Stimulated activated CD8-positive, alpha-beta memory T cell treated with anti-CD3 and anti-CD28 coated beads, Interleukin-2, amount 100 ng/mL, for 1 hour (primary cell): ENCODE measurements at places on chromosomes 2 and 18.

- DNase-seq: no peak
Measured at GRCh38 chr18:14944838-14945237, 196.9 kb downstream of the ANKRD30B start.

DNA sequence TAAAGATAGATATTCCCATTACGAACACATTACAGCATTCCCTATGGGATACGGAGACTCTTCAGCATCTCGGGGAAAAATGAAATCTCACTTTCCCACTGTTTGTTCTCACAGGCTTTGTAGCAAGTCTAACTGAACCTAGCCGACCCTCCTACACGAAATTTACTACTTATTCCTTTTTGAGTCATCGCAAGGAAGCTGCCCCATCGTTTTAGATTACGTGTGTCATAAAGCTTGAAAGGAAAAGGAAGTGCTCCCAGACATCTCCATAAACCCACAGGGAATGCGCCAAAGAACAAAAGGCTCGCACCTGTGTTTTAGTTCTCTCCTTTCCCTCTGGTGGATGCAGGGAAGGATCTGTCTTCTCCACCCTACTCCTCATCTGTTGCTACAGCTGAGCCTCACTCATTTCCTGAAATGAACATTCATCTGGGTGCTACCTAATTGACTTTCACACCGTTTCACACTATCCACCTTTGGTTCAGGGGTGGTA lies 76.2 kb upstream of the STK39 start:
- DNase-seq: no peak

DNA sequence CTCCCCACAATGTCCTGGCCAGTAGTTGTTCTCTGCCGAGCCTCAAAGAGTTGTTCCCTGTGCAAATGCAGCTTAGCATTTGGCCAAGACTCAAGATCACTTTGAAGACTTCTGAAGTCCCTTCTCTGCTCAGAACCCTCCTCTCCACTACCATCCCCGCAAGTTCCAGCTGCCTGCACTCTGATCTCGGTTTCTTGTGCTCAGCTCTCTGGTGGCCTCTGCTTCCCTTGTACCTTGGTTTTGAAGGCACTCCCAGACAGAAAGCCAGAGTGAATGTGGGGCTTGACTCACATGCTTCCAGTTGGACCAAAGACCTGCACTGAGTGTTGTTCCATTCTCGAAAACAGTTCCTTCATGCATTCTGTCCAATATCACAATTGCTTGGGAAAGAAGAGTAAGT lies 28.6 kb downstream of the CRACDL start:
- no peak for DNase-seq

DNA sequence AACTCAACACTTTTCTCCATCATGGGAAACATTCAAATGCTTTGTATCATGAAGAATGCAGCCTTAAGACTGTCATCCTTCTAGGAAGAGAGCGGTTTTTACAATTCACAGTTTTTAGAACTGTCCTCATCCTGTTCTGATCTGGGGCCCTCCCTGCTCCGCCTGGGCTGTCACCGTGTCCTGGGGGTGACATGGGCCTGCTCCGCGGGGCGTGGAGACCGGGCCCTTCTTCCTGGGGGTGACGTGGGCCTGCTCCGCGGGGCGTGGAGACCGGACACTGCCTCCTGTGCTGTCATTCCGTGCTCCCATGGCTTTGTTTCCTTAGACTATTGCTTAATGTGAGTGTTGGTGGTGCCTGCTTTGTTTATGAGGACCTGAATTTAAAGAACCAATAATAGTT lies 122.8 kb downstream of the TMEM18 start:
- DNase-seq: no peak

- no peak for DNase-seq
Measured at GRCh38 chr2:174334781-174335251, at the start of gene SP9. TSS of gene SP9 (plus strand) at chr2:174334954. CDS start at chr2:174335093, 139 bp downstream.

DNA sequence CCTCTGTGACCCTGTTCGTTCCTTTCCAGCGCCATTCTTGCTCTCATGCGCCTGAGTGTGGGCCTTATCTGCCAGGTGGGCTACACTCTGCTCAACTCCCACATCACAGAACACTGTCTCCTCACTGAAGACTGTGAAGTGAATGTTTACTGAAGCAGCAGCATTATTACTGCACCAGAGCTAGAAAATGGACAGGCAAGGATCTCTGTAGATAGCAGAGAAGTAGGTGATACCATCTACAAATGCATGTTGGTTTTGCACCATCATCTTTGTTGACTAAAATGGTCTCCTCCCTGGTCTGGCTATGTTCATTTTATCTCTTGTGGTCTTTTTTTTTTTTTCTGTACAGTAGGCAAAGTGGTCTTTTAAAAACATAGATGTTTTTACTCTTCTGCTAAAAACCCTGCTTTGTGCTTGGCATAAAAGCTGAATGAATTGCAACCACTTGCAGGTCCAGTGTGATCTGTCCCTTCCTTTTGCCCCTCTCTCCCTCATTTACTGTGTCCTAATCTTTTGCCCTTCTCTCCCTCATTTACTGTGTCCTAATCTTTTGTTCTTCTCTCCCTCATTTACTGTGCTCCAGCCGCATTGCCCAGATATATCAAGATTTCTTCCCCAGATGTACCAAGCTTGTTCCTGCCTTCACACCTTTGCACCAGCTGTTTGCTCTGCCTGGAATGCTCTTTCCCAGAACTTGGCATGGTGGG lies 35.4 kb downstream of the BABAM2 start:
- DNase-seq: no peak

DNA sequence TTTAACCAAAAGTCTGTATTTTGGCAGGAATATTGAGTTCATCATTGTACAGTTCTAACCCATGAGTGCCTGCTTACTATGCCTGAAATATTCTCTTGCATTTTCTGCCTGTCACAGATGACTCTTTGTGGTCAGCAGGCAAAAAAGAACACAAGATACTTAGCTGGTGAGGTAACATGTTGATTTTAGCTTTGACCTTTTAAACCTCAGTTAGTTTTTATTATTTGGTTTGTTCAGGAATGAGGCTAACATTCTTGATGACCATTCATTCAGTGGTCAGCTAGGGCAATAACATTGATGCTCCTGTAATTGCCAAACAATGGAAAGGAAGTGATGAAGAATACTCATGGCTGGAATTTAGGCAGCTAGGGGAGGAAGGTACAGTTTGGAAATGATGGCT lies 491.2 kb downstream of the PIK3C3 start:
- DNase-seq: no peak

DNA sequence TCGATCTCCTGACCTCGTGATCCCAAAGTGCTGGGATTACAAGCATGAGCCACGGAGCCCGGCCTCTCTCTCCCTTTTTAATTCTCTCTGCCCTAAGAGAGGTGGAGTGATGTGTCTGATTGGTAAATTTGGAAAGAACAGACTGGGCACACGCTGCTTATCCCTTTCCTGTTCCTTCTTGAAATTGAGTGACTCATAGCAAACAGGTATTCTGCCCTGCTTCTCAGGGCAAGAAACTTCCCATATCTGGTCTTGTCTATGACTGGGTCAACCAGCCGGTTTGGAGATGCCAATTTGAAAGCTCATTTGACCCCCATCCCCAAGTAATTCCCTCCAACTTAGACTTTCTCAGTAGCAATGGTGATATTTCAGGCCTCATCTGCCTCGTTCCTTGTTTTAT lies 15.0 kb downstream of the LYPD1 start:
- no peak for DNase-seq

DNA sequence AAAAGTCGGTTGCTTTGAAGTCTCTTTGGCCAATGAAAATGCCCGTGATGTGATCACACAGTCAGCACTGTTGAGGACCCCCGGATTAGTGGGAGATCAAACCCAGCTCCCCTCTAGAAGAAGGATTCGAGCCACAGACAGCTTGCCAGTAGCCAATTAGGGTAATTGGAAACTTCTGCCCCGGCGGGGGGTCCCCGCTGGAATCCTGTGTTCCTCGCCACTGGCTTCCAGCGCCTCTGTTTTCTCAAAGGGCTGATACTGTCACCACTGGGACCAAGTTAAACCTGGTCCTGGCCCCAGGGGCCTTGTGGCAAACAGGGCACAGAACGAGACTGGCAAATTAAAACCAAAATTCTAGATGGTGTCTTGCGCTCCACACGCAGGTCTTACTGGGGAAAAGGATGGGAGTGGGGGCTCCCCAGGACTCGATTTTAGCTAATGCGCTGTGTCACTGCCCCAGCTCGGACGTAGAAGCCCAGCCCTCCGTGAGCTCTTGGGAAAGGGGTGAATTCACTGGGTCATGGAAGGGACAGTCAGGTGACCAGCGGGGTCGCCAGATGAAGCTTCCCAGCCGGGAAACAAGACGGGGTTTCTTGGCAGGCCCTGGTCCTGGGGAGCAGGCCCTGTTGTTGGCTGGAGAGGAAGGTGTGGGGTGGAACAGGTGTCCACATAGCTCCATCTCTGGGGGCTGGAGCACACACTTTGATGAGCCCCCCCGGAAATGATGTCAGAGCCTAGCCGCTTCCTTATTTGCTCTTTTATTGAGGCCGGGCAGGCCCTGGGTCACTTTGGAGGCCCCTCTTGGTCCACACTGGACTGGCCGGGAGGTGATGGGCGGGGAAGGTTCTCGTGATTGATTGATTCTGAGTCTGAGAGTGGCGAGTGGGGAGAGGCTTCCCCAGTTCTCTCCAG lies 90.2 kb downstream of the SMAD7 start:
- DNase-seq: no peak

DNA sequence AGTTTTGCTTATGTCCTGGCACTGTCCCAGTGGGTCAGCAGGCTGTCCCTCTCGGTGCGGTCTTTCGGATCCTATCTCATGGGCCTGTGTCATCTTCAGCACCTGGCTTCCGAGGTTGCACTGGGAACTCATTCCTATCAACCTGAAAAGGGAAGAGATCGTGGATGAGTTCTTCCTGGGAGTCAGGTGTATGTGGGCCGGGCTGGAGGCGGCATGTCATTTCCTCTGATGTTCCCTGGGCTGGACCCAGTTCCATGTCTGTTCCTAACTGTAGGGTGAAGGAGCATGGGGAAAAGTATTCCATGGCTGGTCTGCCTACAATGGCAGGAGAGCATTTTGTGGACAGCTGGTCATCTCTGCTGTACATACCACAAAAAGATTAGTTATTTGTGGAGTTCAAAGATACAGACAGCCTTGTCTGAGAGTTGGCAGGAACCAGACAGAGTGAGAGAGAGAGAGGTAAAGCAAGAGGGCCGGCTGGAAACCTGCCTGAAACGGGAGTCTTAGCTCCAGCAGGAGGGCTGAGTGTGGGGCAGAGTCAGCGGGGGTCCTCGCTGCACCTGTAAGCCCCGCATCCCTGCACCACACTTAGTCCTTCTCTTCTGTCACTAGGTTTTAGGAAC lies 25.2 kb downstream of the FAM228A start:
- DNase-seq: no peak

- DNase-seq: no peak
Measured at GRCh38 chr2:86633155-86633651, 9.5 kb upstream of the RNF103 start.

DNA sequence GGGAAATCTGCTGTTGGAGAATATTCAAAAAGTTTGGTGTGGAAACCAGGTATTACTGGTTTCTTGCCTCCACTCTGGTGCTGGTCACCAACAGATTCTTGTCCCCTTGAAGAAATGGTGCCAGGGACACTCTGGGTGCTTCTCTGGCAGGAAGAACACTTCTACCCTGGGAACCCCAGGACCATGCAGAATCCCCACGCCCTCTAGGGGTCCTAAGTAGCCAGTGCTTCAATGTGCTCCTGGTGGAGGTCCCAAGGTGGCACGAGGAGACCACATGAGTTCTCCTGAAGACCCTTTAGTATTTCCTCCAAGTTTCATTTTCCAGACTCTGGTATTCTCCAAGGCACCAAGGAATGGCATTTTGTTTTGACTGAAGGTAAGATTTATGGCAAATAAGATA lies 380.6 kb downstream of the TSN start:
- no peak for DNase-seq

DNA sequence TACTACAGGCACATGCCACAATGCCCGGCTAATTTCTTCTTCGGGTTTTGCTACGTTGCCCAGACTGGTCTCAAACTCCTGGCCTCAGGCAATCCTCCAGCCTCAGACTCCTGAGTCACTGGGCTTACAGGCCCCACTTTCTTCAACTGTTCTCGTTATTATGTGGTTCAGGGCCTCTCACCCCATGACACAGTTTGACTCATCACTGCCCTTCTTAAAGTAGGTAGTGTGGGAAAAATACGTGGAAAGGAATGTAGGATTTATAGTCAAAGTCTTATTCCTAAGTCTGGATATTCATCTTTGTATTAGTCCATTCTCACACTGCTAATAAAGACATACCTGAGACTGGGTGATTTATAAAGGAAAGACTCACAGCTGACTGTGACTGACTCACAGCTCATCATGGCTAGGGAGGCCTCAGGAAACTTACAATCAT lies 19.4 kb downstream of the CENPA start:
- DNase-seq: no peak
